Foreskin keratinocyte (primary cell): ENCODE measurements at places on chromosomes 5 and 9. TPM values are rescaled to one million over a fixed set of nuclear protein-coding genes. Genes with fewer than 3 reads are reported as not detected.

DNA sequence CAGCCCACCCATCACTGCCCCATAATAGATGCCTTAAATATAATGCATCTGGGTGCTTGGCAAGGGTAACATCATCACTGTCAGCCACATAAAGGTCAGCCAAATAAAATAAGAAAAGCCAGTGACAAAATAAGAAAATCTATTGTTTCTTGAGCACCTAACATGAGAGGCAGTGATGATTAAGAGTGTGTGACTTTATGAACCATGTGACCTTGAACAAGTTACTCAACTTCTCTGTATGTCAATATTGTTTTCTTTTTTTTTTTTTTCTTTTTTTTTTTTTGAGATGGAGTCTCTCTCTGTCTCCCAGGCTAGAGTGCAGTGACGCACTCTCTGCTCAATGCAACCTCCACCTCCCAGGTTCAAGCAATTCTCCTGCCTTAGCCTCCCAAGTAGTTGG, 98.7 kb downstream of the CDK5RAP2 start:
- DNase-seq = no peak

GRCh38 chr9:14400658-14400995, 86.7 kb upstream of the NFIB start:
- peak; percentile 62 for DNase-seq

DNA sequence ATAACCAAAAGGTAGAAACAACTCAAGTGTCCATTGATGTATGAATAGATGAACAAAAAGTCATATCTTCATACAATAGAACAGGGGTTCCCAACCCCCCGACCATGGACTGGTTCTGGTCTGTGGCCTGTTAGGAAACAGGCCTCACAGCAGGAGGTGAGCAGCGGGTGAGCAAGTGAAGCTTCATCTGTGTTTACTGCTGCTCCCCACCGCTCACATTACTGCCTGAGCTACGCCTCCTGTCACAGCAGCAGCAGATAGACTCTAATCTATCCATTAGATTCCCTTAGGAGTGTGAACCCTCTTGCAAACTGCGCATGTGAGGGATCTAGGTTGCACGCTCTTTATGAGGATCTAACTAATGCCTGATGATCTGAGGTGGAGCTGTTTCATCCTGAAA, 478.0 kb downstream of the BRINP1 start:
- no peak for DNase-seq

DNA sequence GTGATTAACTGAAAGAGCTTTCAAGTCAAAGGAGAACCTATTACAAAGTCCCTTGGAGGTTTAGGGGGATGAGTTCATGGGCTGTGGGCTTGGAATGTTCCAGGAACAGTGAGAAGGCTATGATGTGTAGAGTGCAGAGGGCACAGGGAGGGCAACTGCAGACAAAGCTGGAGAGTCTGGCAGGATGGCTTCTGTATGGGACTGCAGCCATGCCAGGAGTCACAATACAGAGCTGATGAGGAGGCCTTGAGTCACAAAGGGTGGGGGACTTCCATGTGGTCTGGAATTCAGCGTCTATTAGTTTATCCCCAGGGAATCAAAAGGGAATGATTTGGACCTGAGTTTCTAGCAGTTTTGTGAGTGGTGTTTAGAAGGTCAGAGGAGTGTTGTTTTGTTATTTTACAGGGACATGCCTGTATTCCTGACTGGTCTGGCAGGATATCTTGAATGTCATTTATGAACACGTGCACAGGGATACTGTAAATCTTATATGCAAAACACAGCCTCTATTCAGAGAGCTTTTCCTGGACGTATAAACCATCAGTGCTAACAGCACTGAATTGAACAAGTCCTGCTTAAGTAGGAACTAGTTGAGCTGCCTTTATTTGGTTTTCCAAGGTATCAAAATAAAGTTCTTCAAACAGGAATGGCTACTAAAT, 14.3 kb upstream of the TEK start:
- DNase-seq = peak; percentile 65

DNA sequence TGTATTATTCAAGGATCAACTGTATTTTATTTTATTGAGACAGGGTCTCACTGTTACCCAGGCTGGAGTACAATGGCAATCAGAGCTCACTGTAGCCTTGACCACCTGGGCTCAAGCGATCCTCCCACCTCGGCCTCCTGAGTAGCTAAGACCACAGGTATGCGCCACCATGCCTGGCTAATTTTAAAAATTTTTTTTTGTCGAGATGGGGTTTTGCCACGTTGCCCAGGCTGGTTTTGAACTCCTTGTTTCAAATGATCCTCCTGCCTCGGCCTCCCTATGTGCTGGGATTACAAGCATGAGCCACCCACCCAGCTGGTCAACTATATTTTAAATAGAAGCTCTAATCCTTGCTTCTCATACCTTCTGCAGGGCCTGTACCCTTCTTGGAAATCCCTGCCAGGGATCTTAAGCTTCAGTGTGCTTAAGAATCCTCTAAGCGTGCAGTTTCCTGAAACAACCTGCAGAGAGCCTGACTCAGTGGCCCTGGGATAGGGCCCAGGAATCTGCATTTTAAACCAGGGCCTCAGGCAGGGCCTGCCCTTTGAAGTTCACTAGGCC, 2.9 kb downstream of the AKNA start:
- no peak for DNase-seq

DNA sequence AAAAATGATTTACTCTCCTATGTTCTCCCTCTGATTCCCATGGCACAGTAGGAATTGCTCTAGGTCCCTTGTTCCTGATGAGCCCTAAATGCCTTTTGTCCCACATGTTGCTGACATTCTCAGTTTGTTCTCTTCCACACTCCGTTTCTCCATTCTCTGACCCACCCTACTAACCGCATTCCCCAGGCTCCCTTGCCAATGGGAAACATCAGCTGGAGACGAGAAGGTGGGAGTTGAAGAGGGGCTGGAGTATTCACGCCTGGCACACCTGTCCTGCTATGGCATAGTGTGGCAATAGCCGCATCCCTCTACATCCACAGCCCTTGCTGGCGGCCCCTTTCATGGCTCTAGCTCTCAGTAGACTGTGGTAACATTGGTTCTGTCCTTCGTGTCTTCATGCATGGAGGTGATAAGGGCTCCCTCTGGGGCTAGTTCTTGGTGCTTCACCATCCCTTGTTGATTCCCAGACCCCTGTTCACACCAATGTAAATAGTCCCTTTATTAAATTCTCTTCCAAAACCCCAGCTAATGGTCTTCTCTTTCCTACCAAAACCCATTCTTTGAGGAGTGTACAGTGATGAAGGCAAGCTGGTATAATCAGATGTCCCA, 16.4 kb upstream of the ARL15 start:
- DNase-seq = no peak

GRCh38 chr9:93117924-93118862, 15.9 kb downstream of the NINJ1 start:
- DNase-seq = no peak

DNA sequence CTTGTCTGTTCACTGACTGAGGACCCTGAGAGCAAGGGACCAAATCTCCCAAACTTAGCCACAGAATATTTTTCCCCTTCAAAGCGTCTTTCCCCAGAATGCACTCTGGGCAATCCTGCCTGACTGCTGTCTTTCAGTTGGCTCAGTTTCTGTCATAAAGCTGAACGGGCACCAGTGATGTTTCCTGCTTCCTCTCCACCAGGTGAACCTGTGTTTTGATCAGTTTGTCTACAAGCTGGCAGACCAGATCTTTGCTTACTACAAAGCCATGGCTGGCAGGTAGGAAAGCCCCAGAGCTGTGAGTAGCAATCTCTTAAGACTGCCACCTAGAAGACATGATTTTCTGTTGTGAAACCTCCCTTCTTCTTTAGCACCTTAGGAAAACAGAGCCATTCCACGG, 61.8 kb downstream of the CYFIP2 start:
- no peak for DNase-seq

DNA sequence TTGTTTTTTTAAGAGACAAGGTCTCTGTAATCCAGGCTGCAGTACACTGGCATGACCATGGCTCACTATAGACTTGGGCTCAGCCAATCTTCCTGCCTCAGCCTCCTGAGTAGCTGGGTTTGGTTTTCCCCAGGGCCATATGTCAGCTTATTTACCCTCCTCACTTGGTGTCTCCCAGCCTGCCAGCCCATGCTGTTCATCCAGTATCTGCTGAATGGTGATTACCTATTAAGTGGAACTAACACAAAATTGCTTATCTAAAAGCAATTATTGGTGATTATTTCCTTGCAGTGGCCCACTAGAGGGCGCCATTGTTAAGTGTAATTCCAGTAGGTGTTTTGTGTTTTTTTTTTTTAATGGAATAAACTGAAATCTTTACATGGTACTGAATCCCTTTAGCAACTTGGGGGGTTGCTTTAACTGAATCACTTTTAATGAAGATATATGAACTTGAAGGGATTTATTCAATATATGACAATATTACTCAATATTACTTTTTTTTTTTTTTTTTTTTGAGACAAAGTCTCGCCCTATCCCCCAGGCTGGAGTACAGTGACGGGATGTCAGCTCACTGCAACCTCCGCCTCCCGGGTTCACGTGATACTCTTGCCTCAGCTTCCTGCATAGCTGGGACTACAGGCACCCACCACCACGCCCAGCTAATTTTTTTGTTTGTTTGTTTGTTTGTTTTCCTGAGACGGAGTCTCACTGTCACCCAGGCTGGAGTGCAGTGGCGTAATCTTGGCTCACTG, 13.8 kb downstream of the EXOSC2 start:
- no peak for DNase-seq

DNA sequence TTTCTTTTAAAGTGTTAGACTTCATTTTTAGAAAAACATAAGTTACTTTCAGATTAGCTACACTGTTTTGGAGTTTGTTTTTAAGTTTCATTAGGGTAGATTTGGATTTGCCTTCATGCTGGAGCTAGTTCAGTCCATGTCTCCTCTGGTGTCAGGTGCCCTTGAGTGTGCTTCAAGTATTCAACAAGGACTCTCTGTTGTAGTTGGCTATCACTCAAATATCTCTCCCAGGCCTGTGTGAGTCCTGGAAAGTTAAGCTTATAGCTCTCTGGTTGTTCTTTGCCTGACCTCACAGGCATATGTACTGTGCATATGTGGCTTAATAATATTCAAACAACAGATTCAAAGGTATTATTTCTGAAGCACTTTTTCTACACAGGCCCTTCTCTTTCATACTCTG, 45.4 kb downstream of the PTBP3 start:
- no peak for DNase-seq

- DNase-seq = no peak
These were observed 24.9 kb downstream of the GNAQ start for GRCh38 chr9:78006734-78007133.

DNA sequence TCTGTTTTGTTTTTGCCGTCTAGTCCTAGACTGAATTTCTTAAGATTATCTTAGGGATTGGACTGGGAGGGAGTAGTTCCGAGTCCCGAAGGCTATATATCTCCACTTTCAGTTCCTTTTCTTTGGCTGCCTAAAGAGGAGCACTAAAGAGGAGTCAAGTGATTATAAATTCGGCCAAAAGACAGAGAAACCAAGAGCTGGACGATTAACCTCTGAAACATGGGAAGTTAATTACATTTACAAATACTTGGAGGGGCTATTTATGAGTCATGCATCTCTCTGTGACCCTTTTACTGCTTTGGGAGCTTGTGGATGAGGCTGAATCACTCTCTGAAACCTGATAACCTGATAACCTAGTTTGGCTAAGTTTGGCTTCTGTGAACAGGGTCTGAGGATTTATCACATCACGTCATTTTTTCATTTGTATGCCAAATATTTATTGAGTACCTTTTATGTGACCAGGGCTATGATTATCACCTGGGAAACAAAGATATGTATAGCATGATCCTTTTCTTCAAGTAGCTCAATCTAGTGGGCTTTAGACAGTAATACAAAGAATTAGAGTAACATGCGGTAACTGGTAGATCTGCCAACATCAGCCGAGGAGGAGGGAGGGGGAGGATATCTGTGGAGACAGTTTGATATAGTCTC, 180.9 kb downstream of the CD180 start:
- DNase-seq = peak; percentile 84

- no peak for DNase-seq
These were observed 164.2 kb downstream of the SEMA6A start for GRCh38 chr5:116410336-116410890.

The SLC22A4 gene
- total RNA-seq = 1.4 and 1.7 TPM in 2 replicates

The SLCO6A1 gene
- total RNA-seq = not detected in 2 replicates

The STPG3 gene
- not detected in 2 replicates for total RNA-seq

The TLX3 gene
- total RNA-seq = not detected in 2 replicates
